Activated CD4-positive, alpha-beta T cell treated with anti-CD3 and anti-CD28 coated beads for 4 hours (primary cell): ENCODE measurements at places on chromosomes 16 and 17.

DNA sequence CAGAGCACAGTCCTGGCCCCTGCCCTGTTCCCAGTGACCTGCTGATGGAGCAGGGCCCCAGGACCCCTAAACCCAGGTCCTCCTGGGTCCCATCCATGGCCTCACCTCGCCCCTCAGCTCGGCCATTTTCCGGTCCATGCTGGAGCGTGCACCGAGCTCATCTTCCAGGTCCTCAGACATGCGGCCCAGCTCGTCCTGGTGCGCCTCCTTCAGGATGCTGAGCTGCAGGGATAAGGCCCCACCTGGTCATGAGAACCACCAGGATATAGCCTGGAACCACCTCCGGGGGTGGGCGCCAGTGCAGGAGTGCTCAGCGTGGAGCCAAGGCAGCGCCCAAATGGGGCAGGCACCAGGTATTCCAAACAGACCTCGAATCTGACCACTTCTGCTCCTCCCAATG, 17.9 kb downstream of the CCDC102A start:
- no peak for DNase-seq

DNA sequence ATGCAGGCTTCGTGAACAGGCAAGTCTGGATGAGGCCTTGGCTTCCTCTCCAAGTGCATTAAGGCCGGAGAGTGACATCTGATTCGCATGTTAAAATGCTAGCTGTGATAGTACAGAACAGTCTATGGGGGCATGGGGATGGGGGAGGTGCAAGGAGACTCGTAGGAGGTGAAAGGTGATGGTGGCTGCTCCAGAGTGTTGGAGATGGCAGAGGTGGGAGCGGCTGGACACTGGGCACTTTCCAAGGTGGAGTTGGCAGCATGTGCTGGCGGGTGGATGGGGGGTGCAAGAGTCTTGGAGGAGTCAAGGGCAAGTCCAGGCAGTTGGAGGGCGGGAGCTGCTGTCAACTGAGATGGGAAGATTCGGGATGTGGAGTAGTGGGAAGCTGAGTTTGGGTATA, 350.9 kb upstream of the TNRC6C start:
- DNase-seq, result no peak

DNA sequence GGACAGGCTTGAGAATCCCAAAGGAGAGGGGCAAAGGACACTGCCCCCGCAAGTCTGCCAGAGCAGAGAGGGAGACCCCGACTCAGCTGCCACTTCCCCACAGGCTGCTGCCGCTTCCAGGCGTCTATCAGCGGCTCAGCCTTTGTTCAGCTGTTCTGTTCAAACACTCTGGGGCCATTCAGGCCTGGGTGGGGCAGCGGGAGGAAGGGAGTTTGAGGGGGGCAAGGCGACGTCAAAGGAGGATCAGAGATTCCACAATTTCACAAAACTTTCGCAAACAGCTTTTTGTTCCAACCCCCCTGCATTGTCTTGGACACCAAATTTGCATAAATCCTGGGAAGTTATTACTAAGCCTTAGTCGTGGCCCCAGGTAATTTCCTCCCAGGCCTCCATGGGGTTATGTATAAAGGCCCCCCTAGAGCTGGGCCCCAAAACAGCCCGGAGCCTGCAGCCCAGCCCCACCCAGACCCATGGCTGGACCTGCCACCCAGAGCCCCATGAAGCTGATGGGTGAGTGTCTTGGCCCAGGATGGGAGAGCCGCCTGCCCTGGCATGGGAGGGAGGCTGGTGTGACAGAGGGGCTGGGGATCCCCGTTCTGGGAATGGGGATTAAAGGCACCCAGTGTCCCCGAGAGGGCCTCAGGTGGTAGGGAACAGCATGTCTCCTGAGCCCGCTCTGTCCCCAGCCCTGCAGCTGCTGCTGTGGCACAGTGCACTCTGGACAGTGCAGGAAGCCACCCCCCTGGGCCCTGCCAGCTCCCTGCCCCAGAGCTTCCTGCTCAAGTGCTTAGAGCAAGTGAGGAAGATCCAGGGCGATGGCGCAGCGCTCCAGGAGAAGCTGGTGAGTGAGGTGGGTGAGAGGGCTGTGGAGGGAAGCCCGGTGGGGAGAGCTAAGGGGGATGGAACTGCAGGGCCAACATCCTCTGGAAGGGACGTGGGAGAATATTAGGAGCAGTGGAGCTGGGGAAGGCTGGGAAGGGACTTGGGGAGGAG, at the start of gene CSF3:
CSF3 (plus strand) TSS at position 436 of the 993 bp plus-strand sequence; CDS start at position 471, 35 bp downstream.
- no peak for DNase-seq

DNA sequence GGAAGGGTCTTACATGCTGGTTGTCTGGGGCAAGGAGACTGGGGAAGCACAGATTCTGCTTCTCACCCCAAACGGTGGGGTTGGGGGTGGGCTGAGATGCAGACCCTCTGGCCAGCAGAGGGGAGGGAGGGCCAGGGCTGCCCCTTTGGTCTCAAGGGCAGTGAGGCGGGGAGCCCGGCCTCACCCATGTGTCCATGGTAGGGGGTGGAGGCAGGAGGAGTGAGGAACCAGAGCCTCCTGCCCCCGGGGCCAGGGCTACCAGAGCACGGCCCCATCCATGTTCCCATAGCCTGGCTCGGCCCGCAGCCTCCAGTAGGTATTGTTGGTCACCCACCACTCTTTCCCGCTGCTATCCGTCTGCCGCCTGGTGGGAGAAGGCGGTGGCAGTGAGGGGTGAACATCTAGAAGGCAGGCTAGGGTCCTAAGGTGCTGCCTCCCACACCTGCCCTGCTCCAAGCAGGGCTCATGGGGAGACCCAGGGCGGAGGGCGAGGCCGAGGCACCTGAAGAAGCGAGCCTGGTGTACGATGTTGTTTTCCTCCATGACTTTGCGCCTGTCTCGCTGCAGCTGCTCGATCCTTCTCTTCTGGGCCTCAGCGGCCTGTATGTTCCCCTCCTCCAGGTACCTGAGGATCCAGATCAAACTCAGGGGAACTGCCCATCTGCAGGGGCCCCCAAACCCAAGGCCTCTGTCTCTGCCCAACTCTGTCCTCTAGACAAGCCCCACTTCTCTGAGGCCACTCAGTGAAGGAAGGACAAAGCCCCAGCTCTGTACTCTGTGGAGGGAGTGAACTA, 13.4 kb downstream of the OSBPL7 start:
- DNase-seq, result no peak

DNA sequence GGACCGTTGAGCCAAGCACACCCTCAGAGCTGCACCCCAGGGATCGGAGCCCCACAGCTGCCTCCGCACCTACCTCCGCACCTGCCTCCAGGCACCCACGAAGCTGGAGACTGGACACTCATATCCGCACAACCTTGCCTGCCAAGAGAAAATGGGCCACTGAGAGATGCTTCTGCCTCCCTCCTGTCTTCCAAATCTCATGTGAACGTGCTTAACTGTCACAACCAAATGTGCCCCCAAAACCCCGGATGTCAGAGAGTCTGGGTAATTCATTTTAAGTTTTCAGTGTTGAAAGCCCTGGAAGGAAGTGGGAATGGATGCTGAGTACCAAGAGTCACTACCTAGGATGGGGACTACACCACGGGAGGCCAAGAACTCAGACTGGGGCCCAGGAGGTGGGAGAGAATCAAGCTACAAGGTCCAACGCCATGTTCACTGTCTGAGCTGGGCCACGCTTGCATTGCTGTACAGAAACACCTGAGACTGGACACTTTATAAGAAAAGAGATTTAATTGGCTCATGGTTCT, 49.5 kb upstream of the MEAK7 start:
- peak; percentile 37 for DNase-seq

DNA sequence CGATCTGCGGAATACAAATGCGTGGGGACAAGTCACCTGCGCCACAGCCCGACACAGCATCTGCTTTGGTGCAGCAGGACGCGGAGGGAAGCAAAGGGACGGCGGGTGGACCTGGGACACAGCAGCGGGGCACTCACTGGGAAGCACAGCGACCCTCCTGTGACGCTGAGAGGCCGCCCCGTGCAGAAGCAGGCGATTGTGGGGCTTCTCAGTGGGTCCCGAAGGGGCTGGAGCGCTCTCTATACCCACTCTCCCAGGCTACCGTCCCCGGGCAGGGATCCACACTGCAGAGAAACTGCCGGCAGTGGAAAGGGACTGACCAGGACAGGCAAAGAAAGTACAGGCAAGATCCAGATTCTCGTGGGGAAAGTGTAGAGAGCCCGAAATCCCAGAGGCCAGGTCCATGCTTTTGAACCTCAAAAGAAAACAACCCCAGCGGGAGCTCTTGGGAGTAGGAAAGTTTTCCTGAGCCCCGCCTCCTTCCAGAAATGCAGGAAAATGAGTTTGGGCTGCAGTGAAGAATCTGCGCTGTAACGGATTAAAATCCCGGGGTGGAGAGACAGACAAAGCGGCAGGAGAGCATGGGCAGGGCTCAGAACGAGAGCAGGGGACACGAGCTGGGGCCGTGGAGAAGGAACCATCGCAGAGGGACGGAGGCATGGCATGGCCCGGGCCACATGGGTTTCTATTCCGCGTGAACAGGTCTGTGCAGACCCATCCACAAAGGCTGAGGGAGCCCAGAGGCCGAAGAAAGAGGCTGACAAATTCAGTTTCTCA, 12.7 kb downstream of the COX4I1 start:
- DNase-seq, result no peak

GRCh38 chr17:37148156-37148555, 199.4 kb downstream of the AATF start:
- no peak for DNase-seq

DNA sequence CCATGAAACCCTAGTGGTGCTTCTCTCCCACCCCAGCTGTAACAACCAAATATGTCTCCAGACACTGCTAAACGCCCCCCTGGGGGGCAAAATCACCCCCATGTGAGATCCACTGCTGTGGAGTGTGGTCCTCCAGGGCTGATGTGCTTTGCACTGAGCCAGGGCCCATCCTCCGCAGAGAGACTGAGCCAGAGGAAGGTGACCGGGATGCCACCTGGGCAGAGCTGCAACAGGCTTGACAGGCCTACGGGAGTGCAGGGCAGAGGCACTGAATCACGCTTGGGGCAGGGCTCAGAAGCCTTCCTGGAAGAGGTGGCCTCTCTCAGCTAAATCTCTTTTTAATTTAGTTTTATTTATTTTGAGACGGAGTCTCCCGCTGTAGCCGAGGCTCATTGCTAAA, 4.4 kb downstream of the GJD3 start:
- peak; percentile 0 for DNase-seq

GRCh38 chr17:8465759-8466158, 30.1 kb downstream of the NDEL1 start:
- DNase-seq, result no peak

- DNase-seq, result no peak
These were observed 10.7 kb upstream of the MPP2 start for GRCh38 chr17:43918026-43918389.

DNA sequence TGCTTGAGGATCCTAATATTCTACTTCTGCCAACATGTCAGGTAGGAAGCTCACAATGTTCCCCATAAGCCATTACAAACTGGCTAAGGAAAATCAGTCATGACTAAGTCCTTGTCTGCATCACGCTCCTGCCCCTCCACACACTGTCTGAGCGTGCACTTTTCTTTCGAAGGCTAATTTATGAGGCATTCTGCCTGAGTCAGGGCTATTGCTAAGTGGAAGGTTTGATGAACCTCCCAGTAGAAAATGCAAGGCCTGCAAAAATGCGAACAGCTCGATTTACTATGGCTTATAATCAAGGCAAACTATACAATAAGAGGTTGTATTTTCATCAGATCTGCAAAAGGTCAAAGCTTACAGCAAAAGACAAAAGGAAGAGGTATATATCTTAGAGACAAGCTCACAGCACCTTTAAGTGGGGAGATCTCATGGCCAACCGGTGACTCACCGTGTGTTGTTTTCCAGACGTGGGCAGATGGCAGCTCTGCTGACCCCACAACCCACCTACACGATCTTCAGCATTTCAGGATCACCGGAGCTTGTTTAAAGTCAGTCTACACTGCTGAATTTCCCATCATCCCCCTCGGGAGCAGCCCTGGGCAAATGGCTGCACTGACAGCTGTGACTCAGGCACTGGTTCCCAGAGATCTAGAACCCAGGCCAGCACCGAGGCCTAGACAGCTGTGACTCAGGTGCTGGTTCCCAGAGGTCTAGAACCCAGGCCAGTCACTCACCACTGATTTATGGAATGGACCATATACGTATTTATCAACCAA, 26.1 kb downstream of the MEAK7 start:
- no peak for DNase-seq
